ENCODE measurements at places on chromosomes 12 and 14.

- no peak for DNase-seq
These were observed 365.1 kb downstream of the DPF3 start for GRCh38 chr14:72528863-72529175.

GRCh38 chr12:112985642-112986290 is 7.4 kb downstream of the OAS2 start:
- no peak for DNase-seq

DNA sequence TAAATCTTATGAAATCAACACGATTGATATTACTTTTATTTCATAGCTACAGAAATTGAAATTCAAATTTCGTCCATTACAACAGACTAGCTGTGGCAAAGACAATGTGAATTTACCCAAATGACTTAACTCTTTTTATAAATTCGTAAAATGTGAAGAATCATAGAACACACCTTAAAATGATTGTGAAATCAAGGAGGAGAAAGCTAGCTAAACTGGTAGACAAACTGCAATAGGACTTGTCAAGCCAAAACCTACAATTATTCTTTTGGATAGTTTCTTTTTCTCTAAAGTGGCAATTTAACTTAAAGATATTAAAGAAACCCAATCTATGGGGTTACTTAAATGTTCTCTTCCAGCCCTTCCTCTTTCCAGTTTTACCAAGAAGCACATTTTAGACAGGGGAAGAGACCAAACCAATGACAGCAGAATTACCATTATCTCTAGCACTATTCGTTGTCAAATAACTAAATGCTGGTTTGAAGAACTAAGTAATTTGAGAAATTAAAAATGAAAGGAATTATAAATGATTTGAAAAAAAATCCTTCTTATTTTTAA is 807 bp upstream of the SLC16A7 start:
- no peak for DNase-seq

- no peak for DNase-seq
These were observed 55.4 kb downstream of the SCAF11 start for GRCh38 chr12:45934956-45935355.

DNA sequence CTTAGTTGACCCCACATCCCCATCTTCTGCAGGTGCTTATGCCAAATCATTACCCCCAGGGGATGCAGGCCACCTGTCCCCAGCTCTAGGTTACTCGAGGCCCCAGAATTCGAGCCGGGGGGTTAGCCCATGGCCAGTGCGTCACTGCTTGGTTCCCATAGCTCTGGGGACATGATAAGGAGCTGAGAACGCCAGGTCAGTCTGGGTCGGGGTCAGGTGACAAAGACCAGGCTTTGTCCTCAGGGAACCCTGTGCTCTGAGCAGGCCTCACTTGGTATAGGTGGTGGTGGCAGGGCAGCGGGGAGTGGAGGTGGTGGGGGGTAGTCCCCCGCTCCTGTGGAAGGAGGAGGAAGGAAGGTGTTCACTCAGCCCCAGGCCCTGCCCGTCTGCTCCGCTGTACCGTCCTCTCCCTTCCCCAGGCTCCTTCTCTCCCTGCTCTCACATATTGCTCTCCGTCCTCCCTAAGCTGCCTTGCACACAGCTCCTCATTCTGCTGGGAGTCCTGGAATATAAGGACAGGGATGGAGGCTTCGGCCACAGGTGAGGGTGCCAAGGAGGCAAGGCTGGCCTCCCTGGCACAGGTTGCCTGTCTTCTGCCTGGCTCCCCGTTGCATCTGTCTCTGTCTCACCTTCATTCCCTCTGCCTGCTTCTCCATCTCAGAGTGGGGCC is 2.0 kb upstream of the MYH6 start:
- DNase-seq = no peak

- no peak for DNase-seq
These were observed 25.5 kb downstream of the ATF7 start for GRCh38 chr12:53600490-53601295.

GRCh38 chr12:58513852-58514251 is 406.5 kb downstream of the LRIG3 start:
- no peak for DNase-seq

- DNase-seq = no peak
These were observed 167.4 kb upstream of the RGS6 start for GRCh38 chr14:71764701-71765382.

GRCh38 chr12:96085475-96085874 is 50.1 kb upstream of the LTA4H start:
- no peak for DNase-seq

- DNase-seq = peak; percentile 60
These were observed 59.1 kb downstream of the ISCA2 start for GRCh38 chr14:74552623-74553022.

GRCh38 chr12:123126294-123127181 is 24.4 kb downstream of the PITPNM2 start:
- peak; percentile 94 for DNase-seq

DNA sequence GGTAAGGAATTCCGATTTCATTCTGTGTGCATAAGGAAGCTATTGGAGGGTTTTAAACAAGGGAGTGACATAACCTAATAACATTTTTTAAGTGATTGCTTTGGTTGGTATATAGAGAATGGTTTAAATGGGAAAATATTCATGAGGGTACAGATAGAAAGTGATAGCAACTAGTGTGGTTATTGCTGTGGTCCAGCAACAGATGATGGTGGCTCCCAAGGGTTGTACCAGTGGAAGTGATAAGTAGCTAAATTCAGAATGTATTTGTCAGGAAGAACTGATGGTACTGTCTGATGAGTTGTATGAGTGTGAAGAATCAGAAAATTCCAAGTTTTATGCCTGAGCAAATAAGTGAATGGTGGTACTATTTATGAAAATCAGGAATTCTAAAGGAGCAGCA is 2.6 kb upstream of the CNOT2 start:
- DNase-seq = no peak

- no peak for DNase-seq
These were observed 30.8 kb downstream of the COA8 start for GRCh38 chr14:103593577-103593976.

GRCh38 chr14:50344876-50345563 is 32.9 kb downstream of the DMAC2L start:
- DNase-seq = no peak

DNA sequence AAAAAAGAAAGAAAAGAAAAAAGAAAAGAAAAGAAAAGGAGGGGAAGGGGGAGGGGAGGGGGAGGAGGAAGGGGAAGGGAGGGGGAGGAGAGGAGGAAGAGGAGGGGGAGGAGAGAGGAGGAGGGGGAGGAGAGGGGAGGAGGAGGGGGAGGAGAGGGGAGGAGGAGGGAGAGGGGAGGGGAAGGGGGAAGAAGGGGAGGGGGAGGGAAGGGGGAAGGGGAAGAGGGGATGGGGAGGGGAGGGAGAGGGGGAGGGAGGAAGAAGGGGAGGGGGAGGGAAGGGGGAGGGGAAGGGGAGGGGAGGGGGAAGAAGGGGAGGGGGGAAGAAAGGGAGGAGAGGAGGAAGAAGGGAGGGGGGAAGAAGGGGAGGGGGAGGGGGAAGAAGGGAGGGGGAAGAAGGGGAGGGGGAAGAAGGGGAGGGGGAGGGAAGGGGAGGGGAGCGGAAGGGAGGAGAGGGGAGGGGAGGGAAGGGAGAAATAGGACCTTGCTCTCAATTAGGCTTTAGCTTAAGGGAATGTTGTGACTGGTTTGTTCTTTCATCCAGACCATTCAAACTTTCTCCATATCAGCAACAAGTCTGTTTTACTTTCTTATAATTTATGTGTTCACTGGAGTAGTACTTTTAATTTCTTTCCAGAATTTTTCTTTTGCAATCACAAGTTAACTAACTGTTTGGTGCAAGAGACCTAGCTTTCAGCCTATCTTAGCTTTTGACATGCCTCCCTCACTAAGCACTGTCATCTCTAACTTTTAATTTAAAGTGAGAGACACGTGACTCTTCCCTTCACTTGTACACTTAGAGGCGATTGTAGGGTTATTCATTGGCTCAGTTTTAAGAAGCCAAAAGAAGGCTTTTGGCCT is 76.5 kb upstream of the EGLN3 start:
- DNase-seq = no peak

DNA sequence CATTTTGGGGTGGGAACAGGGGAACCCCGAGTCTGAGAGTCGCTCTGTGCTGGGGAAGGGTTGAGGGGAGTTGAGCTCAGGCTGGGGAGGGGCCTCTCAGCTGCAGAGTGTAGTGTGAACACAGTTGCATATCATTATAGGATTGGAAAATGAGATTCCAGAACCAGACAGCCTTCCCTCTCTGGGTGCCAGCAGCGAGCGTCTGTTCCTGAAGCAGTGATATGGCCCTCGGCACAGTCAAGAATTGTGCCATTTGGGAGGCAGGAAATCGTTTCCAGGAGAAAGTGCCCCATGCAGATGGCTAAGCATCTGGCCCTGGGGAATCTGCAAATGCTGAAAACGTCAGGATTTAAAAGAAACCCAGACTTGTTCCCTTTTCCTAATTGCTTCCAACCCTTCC is 70.4 kb upstream of the SFSWAP start:
- DNase-seq = no peak

DNA sequence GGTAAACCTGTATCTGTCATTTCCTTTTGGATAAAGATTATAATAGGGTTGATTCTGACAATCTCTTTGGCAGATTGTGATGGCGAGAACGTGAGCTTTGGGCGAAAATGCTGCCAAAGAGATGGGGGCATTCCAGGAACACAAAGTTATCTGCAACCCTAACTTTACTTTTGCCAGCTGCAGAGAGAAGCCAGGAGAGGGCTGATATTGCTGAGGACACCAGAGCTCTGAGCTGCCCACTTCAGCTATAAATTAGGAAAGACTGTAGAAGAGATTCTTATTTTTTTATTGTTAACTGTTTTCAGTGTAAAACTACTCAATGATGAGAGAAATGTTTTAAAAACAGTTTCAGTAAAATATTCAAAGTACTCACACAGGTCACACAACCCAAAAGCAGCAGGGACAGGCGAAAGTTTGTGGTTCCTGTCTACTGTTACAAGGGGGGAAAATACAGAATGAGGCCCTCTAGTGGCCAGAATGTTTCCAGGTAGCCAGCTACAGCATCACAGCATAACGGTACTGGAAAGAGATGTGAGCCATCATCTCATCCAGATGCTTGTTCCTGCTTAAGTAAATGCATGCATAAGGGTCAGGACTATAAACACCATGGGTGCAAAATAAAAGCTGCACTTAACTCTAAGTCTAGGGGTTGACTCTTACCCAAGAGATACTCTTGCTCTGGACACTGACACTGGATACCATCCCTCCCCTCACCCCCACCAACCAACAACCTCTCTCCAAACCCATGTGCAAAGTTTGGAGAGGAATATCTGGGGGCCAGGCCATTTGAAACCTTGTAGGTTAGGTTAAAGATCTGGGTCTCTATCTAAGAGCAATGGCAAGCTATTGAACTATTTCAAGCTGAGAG is 498.4 kb downstream of the RMST start:
- DNase-seq = no peak

DNA sequence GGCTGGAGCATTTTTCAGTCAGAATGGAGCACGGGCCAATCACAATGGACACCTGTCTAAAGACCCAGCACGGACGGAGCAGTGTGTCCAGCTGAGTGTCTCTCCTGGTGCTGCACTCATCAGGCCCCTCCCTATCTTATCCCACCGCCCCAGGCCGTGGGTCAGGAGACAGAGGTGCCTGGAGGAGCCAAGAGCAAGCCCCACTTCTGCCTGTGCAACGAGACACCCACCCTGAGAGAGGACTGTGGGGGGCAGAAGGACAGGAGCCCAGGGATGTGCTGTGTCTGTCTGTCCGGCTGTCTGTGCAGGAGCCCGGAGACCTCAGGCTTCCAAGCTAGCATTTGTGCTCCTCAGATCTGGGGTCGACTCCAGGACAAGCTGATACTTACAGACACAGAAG is 69.6 kb upstream of the SFSWAP start:
- DNase-seq = no peak

DNA sequence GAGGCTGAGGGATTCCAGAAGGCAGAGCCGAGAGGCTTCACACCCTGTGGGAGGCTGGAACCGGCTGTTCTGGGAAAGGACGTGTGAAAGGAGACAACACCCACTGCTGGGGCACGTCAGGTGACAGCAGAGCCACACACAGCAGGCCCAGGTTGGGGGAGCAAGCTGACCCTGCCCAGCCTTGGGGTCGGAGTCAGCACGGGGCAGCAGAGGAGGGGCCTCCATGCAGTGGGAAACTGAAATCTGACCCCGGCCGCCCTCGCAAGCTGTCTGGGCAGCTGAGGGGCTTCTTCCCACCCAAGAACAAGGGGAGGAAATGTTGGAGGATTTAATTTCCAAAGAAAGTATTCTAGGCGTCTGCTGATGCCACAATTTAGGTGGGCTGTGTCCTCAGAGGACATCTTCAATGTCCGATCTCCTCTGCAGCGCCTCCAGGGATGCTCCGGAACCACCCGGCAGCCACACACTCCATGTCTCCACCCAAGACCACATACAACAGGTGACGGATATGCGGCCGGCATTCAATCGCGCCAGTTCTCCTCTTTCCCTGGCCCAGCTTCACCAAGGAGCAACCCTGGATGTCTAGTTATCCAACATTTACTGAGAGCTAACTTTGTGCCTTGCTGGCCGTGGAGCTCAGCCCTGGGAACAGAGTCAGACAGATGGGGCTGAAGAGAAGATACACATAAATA is 30.7 kb downstream of the SNRNP35 start:
- DNase-seq = no peak

Data from GM04503 (cell line).